ENCODE measurements at places on chromosomes 1 and 21. TPM values are rescaled to one million over a fixed set of nuclear protein-coding genes. Genes with fewer than 3 reads are reported as not detected.

Gene LAMC1
- 135 TPM for total RNA-seq

Gene KRTAP7-1
- total RNA-seq: not detected

Gene PEAR1
- total RNA-seq: 0.89 TPM

Gene TSPAN2
- 12.0 TPM for total RNA-seq

Gene NES
- 103 TPM for total RNA-seq

Gene OR2L5
- total RNA-seq: not detected

Gene IFT25
- total RNA-seq: 26.3 TPM

Gene ODR4
- total RNA-seq: 14.3 TPM

Gene CTSS
- 0.71 TPM for total RNA-seq

Gene CD5L
- not detected for total RNA-seq

Gene CFHR5
- total RNA-seq: not detected

Gene PAPPA2
- 0.27 TPM for total RNA-seq

Gene SIK1
- total RNA-seq: 3.8 TPM

Gene PRAMEF27
- total RNA-seq: not detected

Gene EDARADD
- 4.5 TPM for total RNA-seq

Gene PLA2G2D
- total RNA-seq: not detected

Gene F13B
- total RNA-seq: not detected

Gene TRAF3IP3
- total RNA-seq: 0.71 TPM

Gene TNFRSF4
- not detected for total RNA-seq

Gene CELA3A
- 9.6 TPM for total RNA-seq

Gene SLC6A9
- total RNA-seq: 14.4 TPM

- no peak for DNase-seq
These were observed 144.2 kb upstream of the SOD1 start for GRCh38 chr21:31515253-31515652.

- DNase-seq: no peak
These were observed 4.6 kb downstream of the SNX27 start for GRCh38 chr1:151616505-151616849.

GRCh38 chr1:16905110-16905867, 9.5 kb downstream of the RNU1-2 start:
- no peak for DNase-seq

DNA sequence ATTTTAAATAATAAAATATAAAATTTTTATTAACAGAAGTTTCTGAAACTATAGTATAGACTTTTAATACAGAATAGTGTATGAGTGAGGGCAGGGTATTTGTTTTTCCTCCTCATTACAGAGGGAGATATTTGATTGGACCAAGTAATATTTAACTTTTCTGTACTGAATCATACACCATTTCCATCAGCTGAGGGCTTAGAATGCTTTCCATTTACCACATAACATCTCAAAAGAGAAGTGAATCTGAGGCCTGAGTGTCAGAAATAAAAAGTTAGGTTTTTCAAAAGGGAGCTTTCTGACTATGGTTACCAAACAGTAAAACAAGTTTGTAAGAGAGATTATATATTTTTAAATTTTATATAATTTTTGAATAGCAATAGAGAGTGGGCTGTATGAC, 29.5 kb downstream of the TLCD4 start:
- no peak for DNase-seq

- no peak for DNase-seq
These were observed 262.5 kb downstream of the NPHP4 start for GRCh38 chr1:5729636-5730145.

DNA sequence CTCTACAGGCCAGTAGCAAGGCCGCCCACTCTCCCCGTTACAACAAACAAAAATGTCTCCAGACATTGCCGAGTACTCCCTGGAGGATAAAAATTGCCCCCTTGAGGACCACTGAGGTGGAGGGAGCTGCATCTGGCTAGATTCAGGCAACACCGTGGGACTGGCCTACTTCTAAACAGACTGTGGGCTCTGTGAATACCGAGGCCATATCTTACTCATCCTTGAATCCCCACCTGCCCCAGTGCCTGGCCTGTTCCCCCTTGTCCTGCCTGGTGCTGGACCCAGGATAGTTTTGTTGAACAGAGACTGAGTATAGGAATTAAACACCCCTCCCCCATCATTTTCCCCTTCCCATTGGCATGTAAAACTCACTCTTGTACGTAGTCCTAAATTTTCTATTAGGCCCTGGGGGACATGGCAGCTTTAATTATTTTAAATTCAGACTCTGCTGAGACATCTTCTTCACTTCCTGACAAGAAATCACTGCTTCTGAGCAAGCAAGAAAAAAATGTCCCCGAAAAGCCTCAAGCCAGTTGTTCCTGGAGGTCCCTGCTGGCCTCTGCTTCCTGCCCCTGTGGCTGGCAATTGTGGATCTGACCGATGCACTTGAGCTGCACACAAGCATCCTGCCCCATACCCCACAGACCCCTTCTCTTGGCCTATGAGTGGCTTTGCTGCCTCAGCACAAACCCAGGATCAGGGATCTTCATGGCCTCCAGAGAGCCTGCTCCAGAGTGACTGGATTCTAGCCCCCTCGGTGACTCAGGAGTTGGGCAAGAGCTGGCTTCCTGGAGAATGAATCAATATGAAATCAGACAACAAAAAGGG, 111.0 kb downstream of the ACTL8 start:
- no peak for DNase-seq

GRCh38 chr1:73979684-73980083, 218.3 kb downstream of the LRRIQ3 start:
- DNase-seq: no peak

- no peak for DNase-seq
These were observed 166.0 kb upstream of the C8B start for GRCh38 chr1:57131701-57132394.

DNA sequence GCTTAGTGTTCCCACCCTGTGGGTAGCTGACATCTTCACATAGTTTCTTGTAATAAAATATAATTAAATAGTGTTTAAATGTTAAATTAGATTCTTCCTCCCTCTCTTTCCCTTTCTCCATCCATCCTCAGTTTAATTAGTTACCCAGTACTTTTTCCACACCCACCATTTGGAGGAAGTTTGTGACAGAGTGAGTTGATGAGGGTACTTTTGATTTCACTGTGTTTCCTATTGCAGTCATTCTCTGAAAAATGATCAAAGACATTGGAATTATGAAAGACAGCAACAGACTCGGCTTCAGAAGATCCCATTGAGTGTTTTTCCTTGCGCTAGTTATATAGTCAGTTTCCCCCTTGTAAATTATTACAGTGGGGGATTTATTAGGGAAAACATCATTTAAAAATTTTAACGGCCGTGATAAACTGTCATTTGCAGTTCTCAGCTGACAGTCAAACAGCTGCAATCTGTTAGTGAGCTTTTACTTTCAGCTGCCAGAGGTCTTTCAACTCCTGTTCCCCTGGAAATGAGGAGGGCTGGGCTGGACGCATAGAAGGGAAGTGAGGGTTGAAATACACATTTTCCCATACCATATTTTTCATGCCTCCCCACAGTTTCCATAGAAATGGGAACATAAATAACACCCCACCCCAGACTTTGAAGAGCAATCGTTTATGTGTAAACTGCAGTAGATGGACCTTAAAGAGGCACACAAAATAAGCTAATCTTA, 61.3 kb upstream of the CACYBP start:
- DNase-seq: no peak

DNA sequence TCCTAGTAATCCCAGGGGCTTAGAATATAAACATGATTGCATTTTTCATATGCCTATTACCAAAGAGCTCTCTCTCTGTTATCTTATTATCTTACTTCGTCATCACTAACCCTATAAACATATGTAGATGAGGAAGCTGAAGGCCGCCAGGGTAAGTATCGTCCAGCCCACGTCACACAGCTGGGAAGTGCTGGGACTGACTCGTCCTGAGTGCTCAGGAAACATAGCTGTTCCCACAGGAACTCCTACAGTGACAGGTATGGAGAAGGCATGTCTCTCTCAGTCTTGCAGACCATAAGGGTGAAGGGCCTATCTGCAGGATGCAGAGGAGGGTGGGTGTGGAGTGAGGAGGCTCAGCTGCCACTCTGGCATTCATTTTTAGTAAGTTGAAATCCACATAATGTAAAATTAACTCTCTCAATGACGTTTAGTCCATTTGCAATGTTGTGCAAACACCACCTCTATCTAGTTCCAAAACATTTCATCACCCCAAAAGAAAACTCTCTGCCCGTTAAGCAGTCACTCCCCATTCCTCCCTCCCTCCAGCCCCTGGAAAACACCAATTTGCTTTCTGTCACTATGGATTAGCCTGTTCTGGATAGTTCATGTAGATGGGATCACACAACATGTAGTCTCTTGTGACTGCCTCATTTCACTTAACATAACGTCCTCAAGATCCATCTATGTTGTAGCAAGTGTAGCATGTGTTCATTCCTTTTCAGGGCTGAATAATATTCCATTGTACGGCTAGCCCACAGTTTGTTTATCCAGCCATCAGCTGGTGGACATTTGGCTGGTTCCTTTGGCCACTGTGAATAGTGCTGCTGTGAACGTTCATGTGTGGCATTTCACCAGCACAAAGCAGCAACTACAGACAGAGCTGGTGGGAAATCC, 68.3 kb downstream of the TCP10L start:
- DNase-seq: no peak

DNA sequence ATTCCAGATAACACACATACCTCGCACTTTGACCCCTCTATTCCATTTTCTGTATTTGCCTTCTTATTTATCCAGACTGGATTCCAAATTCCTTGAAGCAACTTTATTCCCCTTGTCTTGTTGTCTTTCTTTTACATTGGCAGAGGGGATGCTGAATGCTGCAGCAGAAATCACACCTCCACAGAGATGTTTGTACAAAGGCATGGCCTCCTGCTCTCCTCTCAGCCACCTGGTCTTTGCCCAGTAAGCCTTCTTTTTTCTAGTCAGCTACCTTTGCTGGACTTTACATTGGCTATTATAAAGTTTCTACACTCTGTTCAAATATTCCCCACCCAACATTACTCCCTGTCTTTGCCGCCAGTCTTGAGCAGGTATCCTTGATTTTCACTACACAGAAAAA, 75.1 kb downstream of the LAMC1 start:
- DNase-seq: no peak

- DNase-seq: peak; percentile 96
These were observed at the start of gene FBXO28 for GRCh38 chr1:224113918-224114786. TSS of gene FBXO28 (plus strand) at chr1:224114111. CDS start at chr1:224114130, 19 bp downstream.

DNA sequence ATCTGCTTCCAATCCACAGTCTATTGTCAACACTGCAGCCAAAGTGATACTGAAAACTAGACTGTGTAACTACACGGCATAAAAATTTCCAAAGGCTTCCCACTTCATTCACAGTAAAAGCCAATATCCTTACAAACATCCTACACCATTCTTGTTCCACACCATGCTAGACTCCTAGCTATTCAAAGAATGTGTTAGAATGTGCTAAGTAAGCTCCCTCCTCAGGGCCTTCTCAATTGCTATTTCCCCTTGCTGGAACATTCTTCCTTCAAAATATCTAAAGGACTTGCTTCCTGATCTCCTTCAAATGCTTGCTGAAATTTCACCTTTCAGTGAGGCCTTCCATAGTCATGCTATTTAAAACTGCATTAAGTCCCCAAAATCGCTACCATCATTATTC, 228.1 kb downstream of the AKT3 start:
- DNase-seq: no peak

GRCh38 chr1:211574705-211575104, 4.3 kb downstream of the SLC30A1 start:
- no peak for DNase-seq

DNA sequence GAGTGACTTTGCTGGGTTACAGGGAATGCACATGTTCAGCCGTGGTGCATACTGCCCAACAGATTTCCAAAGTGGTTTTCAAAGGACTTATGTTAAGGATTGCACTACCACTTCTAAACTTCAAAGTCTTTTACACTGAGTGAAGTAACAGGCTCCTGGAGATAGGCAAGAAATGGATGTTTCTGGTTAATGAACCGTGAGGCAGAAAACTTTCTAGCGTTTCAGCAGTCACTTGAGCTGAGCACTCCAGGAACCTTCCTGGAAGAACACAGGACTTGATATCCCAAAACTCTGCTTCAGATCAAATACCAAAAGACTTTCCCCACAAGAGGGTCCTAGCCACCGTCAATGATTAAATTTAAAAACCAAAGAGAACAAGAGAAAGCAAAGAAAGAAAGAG, 74.3 kb upstream of the ATP1A1 start:
- DNase-seq: no peak

- DNase-seq: no peak
These were observed 47.6 kb downstream of the FCRL3 start for GRCh38 chr1:157652859-157653493.

- DNase-seq: no peak
These were observed 32.8 kb upstream of the EPS15 start for GRCh38 chr1:51551848-51552296.

GRCh38 chr21:26967062-26967913, at the start of gene ADAMTS5:
TSS of gene ADAMTS5 (minus strand) at chr21:26967088. CDS start at chr21:26966391, 697 bp downstream.
- DNase-seq: peak; percentile 58

GRCh38 chr1:183318433-183318832, 99.7 kb downstream of the NMNAT2 start:
- DNase-seq: peak; percentile 45

- no peak for DNase-seq
These were observed 5.7 kb upstream of the ARID1A start for GRCh38 chr1:26690157-26690556.

- peak; percentile 17 for DNase-seq
These were observed 741 bp downstream of the DUSP10 start for GRCh38 chr1:221740993-221741702.

- DNase-seq: no peak
These were observed 25.4 kb upstream of the TMEM54 start for GRCh38 chr1:32926562-32926961.

DNA sequence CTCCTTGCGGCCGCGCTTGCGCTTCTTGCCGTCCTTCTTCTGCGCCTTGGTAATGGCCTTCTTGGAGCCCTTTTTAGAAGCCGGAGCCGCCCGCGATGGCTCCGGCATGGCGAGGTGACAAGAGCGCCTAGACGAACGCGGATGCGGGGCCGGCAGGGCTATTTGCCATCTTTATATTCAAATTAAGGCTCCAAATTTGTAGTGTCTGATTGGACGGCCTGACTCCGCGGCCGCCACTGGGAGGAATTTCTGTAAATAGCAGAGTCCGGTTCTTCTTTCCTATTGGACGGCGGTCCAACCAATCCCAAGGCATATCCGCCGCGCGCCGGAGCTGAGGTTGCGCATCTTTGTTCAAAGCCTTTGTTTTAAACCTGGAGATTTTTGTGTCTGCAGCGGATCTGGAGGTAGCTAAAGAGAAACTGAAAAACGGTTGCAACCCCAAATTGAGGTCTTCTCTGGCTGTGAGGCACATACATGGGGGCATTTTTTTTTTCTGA, 22.6 kb upstream of the RNF187 start:
- DNase-seq: peak; percentile 87

GRCh38 chr1:85224295-85224694, 23.5 kb upstream of the SYDE2 start:
- no peak for DNase-seq

- peak; percentile 85 for DNase-seq
These were observed 25.1 kb downstream of the NENF start for GRCh38 chr1:212457740-212458338.

- no peak for DNase-seq
These were observed 92.5 kb upstream of the LRRC8D start for GRCh38 chr1:89728381-89728780.

- no peak for DNase-seq
These were observed 83.5 kb downstream of the SYF2 start for GRCh38 chr1:25148673-25149300.

GRCh38 chr21:45263534-45263933, 24.2 kb downstream of the POFUT2 start:
- no peak for DNase-seq

- DNase-seq: no peak
These were observed 22.4 kb upstream of the CD34 start for GRCh38 chr1:207933205-207933800.

All from WTC11 (cell line).